Activated T-cell treated with anti-CD3 and anti-CD28 coated beads, Interleukin-2, amount 50 U/mL, for 72 hours (primary cell): ENCODE measurements at places on chromosomes 5 and 9. TPM values are rescaled to one million over a fixed set of nuclear protein-coding genes. Genes with fewer than 3 reads are reported as not detected.

GLT6D1 gene
- total RNA-seq, result not detected

SHB gene
- total RNA-seq, result 1.6 TPM

C5orf58 gene
- not detected for total RNA-seq

CRHBP gene
- 0.26 TPM for total RNA-seq

DNA sequence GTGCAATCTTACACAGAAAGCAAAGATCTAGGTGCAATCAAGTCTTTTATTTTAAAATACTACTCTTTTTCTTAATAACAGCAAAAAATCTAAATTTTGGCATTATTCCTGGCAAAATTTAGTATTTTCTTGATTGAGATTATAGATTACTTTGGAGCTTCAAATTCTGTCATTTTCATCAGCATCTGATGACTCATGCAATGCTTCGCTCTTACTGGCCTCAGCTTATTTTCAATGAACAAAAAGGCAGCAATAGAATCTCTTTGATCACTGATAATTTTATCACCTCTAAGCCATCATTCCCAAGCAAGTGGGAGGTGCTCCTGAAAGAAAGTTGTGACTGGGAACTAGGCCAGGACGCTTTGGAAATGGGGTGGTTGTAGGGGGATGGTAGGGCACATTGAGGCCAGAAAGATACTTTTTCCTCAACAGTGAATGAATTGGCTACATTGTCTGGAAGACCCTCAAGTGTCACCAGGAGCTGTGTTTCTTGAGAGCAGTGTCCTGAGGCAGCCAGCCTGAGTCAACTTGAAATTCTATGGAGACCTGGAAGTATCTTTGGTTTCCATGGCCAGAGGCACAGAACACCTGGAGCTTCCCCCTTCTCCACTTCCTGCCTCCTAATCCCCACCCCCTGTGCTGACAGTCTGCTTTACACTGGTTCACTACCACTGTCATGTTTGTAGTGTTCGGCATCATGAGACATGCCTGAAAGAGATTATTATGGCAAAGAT, 46.9 kb upstream of the APC start:
- no peak for DNase-seq

DNA sequence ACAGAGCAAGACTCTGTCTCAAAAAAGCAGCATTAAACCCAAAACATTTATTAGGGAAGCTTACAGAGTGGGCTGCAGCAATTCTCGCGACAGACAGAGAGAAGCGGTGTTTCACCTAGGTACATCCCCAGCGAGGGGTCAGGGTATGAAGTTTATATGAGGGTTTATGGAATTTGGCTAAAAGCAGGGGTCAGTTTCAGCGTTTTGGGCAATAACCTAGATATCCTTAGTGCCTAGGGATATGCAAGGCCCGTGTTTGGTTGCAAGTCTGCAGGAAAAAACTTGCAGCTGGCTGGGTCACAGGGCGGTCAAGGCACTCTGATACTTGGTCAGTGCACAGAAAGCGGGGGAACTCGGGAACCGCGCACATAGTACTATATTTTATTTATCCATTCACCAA, 649 bp upstream of the GLE1 start:
- DNase-seq, result no peak

GRCh38 chr5:166276006-166276405, 2015.4 kb upstream of the WWC1 start:
- DNase-seq, result no peak

GRCh38 chr5:132372127-132372526, 2.6 kb downstream of the SLC22A5 start:
- DNase-seq, result no peak
